Activated CD8-positive, alpha-beta memory T cell treated with anti-CD3 and anti-CD28 coated beads for 1 hour (primary cell): ENCODE measurements at places on chromosomes 5 and 9.

DNA sequence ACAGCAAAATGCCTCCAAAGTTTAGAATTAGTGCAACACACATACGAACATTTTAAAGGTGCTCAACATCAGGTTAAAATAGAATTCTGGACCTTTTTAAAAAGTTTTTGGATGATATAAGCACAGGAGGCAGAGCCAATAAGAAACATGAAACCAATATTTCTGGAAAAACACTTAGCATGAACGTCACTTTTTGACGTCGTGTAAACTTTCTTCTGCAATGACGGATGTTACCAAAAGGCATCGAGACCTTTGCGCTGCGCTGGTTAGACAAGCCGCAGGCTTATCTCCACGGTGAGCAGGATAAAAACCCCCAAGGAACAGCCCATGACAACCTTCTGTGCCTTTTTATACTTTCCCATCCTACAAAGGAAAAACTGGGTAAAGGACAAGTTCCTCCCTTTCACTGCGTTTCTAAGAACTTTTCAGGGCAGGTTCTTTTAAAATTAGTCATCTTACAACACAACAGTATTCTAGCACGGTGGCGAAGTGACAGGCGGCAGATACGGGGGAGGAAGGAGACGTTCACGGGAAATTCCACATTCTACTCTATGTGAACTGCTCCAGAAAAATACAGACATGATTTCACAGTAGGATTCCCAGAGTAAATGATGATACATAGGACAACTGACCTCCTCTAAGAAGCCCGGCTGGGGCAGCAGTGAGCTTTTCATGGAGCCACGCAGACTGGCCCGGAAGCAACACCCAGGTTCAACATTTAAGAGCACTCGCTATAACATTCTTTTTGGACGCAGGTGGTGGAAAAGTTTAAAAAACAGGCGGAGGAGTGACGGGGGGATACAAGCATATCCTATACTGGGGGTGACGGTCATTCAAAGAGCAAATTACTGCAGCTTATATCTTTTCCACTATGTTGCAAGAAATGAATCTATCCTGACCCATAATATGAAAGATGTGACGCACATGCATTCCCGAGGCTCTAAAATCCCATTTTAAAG is 52.4 kb downstream of the USP20 start:
- no peak for DNase-seq

DNA sequence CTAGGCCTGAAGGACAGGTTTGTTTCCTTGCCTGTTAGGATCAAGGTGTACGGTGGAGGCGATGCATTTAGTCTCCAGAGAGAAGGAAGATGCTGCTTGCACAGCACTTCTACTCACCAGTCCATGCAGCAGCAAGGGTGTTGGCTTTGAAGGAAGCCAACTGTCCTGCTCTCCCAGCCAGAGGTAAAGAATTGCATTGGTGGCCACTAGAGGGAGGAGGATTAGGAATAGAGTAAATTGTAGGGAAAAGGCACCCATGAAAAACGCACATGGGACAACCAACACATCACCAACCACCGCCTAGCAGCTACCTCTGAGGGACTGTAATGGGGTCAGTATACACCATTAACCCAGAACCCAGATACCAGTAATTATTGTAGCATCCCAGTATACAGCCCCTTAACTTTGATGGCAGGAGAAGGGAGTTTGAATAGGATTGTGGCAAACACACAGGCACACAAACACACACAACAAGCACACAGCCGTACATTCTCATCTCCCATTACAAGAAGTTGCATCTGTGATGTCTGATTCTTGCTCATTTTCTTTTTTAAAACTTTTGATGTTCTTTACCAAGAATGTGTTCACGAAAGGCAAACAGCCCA is 267.7 kb downstream of the ADAMTS6 start:
- DNase-seq: no peak

- DNase-seq: no peak
These were observed 71.3 kb downstream of the RASEF start for GRCh38 chr9:82991671-82992070.

DNA sequence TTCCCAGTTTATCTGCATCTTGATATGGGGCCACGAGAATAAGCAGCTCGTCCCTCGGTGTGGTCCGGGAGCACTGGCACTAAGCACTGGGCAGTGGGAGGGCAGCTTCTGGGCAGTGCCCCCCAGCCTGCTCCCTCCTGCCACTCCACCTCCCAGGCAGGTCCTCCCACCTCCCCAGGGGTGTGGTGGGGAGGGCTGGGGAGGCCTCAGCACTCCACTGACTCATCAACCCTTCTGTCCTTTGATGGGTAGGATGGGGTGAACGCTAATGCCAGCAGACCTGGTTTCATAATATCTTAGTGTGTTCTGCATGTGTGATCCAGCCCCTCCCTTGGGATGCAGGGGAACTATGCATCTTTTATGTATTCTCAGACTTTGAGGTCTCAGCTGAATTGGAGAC is 62.2 kb upstream of the GNE start:
- no peak for DNase-seq

DNA sequence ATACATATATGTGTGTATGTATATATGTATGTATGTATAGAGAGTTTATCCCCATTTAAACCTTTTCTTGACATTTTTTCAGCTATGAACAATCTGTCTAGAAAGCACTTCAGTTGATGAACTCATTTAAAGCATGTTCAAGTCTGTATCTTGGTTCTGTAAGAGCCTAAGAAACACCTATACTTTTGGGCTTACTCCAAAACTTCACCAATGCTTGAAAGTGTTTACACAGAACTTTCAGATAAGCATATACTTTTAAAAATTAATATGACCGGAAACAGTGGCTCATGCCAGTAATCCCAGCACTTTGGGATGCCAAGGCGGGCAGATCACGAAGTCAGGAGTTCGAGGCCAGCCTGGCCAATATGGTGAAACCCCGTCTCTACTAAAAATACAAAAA is 30.8 kb downstream of the WDR41 start:
- DNase-seq: no peak

GRCh38 chr9:87520172-87520683 is 22.6 kb downstream of the DAPK1 start:
- no peak for DNase-seq

- DNase-seq: no peak
These were observed 21.1 kb upstream of the EXOC3 start for GRCh38 chr5:421901-422300.
